ENCODE measurements at places on chromosomes 1 and 21.
A peak's percentile ranks its signal among the peaks of the same experiment; 100 is the strongest.

DNA sequence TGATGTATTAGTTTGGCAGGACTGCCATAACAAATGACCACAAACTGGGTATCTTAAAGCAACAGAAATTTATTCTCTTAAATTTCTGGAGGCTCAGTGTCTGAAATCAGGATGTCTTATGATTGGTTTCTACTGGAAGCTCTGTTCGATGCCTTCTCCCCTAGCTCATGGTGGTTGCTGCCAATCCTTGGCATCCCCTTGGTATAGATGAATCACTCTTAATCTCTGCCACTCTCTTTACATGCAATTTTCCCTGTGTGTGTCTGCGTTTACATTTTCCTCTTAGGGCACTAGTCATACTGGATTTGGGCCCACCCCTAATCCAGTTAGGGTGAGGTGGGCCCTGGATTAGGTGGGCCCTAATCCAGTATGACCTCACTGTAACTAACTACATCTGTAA, 54.7 kb upstream of the MPC2 start:
- no peak for DNase-seq

GRCh38 chr1:199512037-199512710, 515.3 kb upstream of the NR5A2 start:
- no peak for DNase-seq

- peak; percentile 50 for DNase-seq
These were observed 76.1 kb upstream of the SIPA1L2 start for GRCh38 chr1:232705815-232706575.

DNA sequence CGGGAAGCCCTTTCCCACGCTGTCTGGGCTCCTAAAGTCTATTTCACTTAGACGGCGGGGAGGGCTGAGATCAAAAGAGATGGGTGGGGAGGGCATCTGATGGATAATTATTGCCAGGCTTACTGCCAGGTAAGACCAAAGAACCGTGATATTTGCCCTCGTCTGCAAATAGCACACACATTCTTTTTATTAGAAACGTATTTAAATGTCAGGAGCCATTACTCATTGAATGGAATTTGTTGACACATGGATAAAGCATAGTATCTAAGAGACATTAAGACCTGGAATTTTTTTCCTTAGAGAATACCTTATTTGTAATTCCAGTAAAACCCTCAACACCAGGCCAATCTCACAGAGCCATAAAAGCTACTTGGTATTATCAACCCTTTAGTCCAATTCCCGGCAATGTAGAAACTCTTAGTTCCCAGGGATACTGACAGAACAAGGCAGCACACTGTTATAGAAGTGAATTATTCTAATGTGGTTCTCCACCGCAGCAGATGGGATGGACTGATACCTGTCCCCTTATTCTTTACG, 10.6 kb downstream of the URB1 start:
- DNase-seq: no peak

GRCh38 chr1:234987415-234988154, 141.1 kb downstream of the TOMM20 start:
- DNase-seq: no peak

DNA sequence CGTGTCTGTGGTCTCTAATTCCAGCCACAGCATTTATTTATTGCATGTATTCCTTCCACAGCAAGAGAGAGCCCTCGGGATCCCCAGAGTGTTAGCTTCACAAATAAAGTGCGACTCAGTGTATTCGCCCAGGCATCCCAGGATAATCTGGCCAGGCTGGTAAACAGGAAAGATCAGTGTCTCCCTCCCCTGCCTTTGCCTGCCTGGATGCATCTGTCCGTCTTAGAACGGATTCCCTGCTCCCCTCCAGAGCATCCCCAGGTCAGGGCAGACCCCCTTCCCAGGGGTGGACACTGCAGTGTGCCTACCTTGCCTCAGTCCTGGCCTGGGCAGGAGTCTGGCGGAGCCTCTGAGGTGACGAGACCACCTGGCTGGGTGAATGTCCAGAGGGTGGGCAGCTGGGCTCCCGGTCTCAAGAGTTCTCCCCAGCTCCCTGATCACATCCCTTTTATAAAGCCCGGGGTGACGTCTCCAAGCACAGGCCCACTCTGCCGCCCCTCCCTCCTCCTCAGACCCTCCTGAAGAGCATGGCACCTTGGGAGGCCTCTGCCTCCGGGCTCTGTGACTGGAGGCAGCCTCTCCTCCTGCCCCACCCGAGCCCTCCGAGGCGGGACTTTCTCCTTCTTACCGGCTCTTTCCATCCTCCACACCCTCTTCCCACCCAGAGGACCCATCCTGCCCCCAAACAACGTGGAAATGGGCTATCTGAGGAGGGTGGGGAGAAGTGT, at the start of gene KISS1:
KISS1 (minus strand) TSS at position 424 of the 728 bp plus-strand sequence. CDS start 3,615 bp downstream, outside the sequence.
- DNase-seq: no peak

DNA sequence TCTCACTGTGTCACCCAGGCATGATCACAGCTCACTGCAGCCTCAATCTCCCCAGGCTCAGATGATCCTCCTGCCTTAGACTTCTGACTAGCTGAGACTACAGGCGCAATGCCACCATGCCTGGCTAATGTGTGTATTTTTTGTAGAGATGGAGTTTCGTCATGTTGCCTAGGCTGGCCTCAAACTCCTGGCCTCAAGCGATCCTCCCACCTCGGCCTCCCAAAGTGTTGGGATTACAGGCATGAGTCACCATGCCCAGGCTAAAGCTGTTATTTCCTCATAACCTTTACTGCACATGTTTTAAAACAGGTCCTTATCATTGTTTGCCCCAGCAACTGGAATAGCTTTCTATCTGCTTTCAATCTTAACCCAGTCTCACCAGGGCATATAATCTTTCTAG, 2.9 kb downstream of the SARS1 start:
- peak; percentile 50 for DNase-seq

DNA sequence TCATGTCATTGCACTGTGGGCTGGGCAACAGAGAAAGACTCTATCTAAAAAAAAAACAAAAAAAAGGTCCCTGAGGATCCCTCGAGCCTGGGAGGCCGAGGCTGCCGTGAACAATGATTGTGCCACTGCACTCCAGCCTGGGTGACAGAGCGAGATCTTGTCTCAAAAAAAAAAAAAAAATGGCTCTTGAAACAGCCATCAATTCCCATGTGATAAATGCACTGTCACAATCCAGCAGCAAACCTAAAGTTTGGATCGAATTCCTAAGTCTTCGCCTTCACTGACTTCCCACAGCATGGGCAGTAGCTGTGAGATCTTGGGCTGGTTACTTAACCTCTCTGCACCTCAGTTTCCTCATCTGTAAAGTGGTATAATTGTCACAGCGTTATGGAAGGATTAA, 43.5 kb downstream of the IGSF3 start:
- DNase-seq: no peak
